Epithelial cell of proximal tubule (primary cell): ENCODE measurements at places on chromosomes 16 and 17. TPM values are rescaled to one million over a fixed set of nuclear protein-coding genes. Genes with fewer than 3 reads are reported as not detected.

GRCh38 chr17:35578929-35579432 is 610 bp upstream of the PEX12 start:
- DNase-seq = no peak

DNA sequence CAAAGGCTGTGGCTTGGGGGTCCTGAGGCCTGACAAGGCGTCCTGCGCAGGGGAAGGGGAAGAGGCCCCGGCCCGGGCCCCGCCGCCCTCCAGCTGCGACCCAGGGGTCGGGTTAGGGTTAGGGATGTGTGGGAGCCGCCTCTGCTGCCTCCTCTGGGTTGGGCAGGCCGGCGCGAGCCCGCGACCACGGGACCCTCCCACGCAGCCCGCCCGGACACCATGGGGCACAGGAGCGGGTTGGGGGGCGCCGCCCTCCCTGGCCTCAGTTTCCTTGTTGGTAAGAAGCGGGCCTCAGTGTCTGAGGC is 386 bp downstream of the CIAO3 start:
- DNase-seq = no peak

DNA sequence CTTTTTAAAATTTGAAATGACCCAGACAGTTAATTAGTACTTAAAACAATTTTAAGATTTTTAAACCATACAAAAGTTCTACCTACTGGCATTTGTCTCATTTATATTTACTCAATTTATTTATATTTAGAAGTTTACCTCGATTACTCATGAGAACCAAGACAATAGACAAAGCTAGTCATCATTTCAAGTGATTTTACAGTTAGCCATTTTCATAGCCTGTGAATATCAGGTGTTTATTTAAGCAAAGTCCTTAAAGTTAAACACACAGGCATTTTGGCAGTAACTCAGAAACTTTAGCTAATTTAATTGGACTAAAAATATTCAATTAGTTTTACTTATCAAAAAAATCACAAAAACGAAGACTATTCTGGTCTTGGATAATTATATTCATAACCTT is 101.6 kb upstream of the KIF2B start:
- no peak for DNase-seq

DNA sequence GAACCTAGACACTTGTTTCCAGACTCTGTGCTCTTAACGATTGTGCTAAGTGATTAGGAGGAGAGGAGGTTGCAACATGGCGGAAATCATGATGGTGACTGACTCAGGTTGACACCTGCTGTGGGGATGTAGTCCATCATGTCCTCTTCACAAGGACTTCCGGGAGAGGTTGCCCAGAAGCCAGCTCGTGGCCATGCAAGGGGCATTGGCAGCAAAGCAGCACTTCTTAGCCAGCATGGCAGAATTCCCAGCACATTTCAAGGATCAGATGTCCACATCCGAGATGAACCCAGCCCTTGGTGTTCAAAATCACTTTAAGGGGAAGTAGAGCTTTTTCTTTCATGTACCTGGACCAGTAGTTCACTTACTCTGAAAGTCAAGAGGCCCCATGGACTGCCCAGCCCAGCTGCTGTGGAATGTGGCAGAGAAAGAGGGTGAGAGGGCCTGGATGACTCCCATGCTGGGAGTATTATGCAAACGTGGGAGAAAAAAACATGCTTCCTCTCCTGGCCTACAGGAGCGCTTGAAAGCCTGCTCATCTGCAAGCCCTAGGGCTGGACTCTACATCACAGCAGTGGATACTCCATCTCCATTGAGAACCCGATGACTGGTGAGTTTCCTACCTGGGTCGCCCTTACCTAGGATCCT is 65.5 kb downstream of the IRX6 start:
- no peak for DNase-seq

DNA sequence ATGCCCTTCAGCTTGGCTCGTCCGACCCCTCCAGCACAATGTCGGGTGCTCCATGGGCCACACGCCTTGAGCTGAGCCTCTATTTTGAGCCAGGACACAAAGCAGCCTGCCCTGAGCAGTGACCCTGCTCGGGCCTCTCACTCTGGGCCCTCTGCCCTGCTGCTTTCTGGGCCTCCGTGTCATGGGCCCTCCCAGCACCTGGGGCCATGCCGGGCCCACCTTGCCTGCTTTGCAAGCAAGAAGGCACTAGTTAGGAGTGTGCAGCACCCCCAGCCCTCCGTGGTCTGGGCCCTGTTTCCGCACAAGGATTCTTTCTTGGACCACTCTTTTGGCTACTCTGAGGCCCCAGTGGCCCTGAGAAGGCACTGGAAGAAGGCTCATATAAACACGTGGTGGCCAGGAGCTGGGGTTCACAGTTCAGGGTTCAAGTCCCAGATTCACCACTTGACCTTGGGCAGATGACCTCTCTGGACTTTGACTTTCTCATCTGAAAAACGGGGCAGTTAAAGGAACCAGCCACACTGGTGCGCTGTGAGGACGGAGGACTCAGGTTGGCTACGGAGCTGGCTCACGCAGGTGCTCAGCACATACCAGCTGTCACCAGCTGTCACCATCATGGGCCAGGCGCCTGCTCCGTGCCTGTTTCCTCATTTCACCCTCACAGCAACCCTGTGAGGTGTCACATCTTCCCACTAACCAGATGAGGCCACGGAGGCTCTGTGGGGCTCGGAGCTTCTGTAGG is 166.0 kb upstream of the GSE1 start:
- DNase-seq = no peak

- DNase-seq = no peak
Measured at GRCh38 chr17:17719199-17719940, 38.1 kb downstream of the RAI1 start.

- DNase-seq = no peak
Measured at GRCh38 chr16:22395960-22396359, 21.5 kb upstream of the CDR2 start.

DNA sequence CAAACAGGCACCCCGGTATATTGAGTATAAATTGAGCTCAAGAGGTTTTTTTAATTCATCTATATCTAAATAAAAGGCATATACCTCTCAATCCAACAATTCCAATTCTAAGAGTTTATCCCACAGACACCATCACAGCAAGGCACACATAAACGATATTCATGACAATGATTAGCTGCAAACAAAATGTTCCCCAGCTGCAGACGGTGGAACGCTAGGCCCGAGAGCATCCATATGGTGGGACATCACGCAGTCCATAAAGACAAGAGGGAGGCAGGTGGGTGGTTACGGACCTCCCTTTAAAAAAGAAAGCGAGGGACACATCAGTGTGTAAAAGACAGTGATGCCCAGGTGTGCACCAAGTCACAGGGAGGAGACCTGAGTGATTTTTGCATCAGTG is 28.1 kb downstream of the MEAK7 start:
- no peak for DNase-seq

PPP1R27 gene
- 0.17 and 0.36 TPM in 2 replicates for total RNA-seq

SEZ6L2 gene
- 2.2 and 12.8 TPM in 2 replicates for total RNA-seq

TMEM100 gene
- total RNA-seq = not detected in 2 replicates

DRC3 gene
- 0.06 and 0.72 TPM in 2 replicates for total RNA-seq
